ENCODE measurements at places on chromosomes 5 and 9.

DNA sequence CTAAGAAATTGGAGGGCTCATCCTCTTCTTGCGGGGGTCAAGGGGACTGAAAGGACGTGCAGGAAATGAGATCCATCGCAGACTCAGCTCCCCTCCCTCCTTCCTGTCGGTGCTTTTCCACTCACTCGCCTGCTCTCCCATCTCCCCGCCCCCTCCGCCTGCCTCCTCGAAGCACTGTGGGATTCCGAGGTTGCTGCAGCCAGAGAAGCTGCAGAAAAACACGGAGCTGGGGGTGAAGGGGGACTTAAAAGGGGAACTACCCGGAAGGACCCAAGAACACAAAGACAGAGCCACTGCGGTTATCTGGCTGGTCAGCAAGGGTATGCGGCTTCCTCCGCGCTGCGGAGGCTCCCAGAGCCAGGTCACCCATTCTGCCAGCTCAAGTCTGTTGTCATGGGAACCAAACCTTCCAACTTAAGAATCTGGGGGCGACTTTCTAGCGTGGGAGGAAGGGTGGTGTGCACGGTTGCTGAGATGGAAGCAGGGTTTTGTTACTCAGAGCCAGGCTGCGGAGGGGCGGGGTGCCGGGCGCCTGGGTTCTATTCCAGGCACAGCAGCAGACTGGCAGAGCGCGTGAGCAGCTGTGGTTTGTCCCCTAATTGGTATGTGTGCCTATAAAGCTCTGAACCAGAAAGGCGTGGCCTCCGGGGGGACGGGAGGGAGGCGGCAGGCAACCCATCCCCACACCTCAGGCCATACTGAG is 24.9 kb downstream of the PCDHGC5 start:
- DNase-seq = peak; percentile 60

GRCh38 chr5:23648656-23649055 is 141.2 kb downstream of the PRDM9 start:
- DNase-seq = no peak

DNA sequence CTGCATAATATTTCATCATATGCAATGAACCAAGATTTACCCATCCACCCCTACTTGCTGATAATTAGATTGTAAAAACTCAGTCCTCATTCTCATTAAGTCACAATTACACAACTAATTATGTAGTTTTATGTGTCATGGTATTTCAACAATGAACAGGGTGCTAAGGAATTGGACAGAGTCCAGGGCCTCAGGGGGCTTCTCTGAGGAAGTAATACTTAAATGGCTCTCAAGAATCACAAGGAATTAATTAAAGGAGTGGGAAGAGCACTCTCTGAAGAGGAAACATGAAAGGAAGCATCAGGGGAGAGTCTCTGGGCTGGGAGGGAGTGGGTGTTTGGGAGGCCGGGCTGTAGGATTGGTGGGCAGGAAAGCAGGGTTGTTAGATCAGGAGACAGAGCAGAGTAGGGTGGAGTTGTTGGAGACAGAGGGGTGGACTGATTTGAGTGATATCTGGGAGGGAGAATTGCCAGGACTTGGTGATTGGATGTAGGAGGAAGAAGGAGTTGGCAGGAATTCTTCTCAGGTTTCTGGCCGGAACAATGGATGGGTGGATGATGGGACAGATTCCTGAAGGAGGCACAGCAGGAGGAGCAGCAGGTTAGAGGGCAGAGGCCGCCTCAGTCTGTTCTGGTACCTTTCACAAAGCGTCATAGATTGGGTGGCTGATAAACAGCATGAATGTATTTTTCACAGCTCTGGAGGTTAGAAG is 23.0 kb upstream of the NSG2 start:
- no peak for DNase-seq

DNA sequence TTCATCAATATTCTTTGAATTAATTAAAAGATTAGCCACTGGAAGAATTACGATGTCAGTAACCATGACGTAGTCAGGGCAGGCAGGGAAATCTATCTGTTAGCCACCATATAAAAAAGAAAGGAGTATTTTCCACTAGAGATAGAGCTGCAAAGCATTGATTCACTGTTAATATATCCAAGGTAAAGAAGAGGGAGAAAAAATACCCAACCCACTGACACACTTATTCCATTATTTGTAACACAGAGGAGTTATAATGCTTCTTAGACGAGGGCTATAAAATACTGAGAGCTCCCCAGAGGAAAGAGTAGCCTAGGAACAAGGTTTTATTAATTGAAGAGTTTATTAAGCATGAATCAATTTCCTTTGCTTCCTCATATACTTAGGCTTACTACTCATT is 382.2 kb upstream of the CDH6 start:
- no peak for DNase-seq

- DNase-seq = no peak
Observed at GRCh38 chr5:140382866-140383265, 18.8 kb upstream of the ANKHD1 start.

- DNase-seq = no peak
Observed at GRCh38 chr9:137076636-137077009, 694 bp upstream of the UAP1L1 start.

- no peak for DNase-seq
Observed at GRCh38 chr5:166505544-166505943, 1785.9 kb upstream of the WWC1 start.

DNA sequence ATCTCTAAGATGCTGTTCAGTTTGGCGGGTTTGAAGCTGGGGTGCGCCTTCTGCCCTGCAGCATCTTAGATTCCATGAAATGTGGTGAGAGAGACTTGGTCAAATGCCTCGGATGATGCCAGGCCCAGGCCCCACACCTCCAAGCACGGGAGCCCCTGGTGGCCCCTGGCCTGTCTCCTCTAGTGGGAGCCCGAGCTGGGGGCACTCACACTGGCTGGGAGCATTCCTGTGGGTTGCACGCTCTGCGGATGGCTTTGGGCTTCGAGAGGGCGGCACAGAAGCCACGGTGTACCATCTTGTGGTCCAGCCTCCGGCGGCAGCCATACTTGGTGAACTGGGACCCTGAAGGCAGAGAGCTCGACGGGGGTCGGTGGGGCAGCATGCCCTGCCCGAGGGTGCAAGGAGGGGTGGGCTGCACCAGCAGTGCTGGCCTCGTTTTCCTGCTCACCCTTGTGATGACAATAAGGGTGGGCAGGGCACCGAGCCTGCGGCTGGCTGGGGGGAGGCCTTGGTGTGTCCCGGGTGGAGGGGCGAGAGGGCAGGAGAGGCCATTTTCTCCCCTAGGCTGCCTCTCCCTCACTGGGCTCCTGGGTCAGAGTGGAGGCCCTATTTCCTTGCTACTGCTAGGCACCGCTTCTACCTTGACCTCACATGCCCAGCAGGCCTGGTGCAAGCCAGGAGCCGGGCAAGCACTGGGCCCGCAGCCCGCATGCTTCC is 65.8 kb downstream of the ZNF354C start:
- no peak for DNase-seq

DNA sequence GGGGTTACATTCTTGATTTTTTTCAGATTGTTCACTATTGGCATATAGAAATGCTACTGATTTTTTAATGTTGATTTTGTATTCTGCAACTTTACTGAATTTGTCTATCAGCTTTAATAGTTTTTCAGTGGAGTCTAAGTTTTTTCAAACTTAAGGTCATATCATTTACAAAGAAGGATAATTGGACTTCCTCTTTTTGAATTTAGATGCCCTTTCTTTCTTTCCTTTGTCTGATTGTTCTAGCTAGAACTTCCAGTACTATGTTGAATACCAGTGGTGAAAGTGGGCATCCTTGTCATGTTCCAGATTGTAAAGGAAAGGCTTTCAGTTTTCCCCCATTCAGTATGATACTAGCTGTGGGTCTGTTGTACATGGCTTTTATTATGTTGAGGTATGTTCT is 49.3 kb downstream of the SREK1 start:
- DNase-seq = no peak

DNA sequence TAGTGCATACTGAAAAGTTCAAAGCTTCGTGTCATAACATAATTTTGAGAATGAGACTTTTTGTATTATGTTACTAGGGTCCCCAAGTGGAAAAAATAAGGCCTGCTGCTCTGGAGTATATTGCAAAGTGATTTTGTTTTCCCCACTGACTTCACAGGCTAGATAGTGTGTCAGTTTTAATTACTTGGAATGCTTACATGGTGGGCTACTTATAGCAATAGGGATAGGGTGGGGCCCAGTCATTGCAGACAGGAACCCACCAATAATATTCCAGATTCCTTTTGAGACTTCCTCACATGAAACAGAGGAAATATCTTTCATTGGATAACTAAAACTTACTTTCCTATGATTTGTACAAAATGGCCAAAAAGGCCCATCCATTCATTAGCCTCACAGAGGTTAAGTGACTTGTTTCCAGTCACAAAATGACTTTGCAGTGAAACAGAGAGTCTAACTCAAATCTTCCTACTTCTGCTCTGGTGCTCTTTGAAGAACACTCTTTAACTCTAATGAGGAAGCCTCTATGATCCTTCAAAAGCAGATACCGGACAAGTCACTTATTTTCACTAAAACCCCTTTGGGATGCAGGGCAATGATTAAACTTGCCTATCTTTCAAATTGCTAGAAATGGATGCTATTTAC is 16.2 kb upstream of the MEF2C start:
- no peak for DNase-seq

DNA sequence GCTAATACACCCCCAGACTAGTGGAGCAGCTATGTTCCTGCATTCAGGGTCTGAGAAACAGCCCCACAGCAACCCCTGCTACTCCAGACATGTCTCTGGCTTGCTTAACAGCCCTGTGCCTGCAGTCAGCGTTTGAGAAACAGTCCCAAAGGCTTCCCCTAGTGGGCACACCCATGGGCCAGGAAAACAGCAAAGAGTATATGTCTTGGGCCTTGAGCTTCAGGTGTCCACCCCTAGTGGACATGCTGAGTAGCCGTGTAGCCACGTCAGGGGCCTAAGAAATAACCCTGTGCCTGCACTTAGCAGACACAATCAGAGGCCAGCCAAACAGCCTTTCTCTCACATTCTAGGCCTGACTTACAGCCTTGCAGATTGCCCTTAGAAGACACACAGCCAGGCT is 698.6 kb downstream of the PTPRD start:
- no peak for DNase-seq

DNA sequence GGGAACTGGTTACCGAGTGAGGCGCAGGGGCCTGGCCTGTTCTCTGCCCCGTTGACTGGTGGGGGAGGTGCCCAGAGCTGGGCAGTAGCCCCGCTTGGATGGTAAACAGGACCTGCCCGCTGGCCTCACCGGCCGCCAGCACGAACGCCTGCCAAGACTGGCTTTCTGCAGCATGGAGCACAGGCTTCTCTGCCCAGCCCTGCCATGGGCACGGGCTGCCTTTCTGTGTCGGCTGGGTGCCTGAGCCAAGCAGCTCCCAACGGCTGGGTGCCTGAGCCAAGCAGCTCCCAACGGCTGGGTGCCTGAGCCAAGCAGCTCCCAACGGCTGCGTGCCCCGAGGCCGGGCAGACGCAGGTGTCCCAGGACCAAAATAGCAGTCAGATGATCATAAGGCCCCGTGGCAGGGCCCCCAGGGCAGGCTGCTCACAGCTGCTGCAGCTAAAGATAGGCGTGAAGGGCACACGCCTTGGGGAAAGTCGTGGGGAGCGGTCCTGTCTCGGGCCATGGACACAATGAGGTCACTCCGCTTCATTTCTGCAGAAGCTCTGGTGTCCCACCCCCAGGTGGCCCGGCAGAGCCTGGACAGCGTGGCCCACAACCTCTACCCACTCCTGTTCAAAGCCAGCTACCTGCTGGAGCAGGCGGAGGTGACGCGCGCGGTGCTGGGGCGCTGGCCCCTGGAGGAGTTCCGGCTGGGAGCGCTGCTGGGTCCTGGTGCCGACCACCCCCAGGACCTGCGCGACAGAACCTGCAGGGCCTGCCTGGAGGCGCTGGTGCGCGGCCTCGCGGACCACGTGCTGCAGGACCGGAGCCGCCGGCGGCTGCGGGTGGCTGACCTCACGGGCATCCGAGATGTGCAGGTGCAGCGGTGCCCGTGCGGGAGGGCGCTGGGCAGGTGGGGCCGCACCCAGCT is at the start of gene LRRC14B:
TSS of gene LRRC14B (plus strand) at position 460 of the 913 bp plus-strand sequence. CDS start at position 504, 44 bp downstream.
- DNase-seq = no peak

- no peak for DNase-seq
Observed at GRCh38 chr5:151020304-151021110, at the start of gene GPX3. Gene GPX3 (plus strand): TSS chr5:151020591. CDS start chr5:151020655, 64 bp downstream.
